H54 (cell line): ENCODE measurements at places on chromosomes 2 and 18.

- DNase-seq = no peak
Measured at GRCh38 chr2:60840880-60841279, 40.5 kb upstream of the REL start.

DNA sequence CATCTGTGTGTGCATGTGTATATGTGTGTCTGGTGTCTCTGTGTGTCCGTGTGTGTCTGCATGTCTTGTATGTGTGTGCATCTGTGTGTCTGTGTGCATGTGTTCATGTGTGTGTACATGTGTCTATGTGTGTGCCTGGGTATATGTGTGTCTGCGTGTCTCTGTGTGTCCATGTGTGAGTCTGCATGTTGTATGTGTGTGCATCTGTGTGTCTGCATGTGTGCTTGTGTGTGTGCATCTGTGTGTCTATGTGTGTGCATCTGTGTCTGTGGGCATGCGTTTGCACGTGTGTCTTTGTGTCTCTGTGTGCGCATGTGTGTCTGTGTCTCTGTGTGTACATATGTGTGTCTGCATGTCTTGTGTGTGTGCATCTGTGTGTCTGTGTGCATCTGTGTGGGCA is 207.7 kb downstream of the TNS1 start:
- no peak for DNase-seq

DNA sequence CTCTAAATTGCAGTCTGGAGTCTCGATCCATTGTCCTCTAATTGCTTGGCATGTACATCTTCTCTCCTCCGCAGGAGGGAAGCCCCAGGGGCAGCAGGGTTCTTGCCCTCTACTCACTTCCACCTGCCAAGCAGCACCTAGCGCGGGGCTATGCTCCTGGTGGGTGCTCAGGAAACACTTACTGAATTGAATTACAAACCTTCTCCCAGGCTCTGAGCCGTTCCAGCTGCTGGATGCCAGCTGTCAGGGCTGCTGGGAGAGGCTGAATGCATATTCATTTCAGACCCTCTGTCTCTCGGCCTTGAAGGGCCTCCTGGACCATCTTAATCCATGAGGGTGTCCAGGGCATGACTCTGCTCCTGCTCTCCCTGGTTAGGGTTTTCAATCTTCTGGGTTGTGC is 94.0 kb downstream of the CELF4 start:
- no peak for DNase-seq

GRCh38 chr2:238431456-238431855 is 4.7 kb downstream of the ASB1 start:
- no peak for DNase-seq

- no peak for DNase-seq
Measured at GRCh38 chr18:35807811-35808335, 164.6 kb upstream of the RMP24 start.
